ENCODE measurements at places on chromosomes 12 and 14. TPM values are rescaled to one million over a fixed set of nuclear protein-coding genes. Genes with fewer than 3 reads are reported as not detected.

The CCDC88C gene
- 21.2 TPM for polyA plus RNA-seq

The LRP1 gene
- polyA plus RNA-seq = not detected

The CAPZA3 gene
- not detected for polyA plus RNA-seq

The GUCY2C gene
- not detected for polyA plus RNA-seq

Data from immature natural killer cell (primary cell).